ENCODE measurements at places on chromosomes 16 and 17.

GRCh38 chr17:82492643-82493225 is 26.8 kb upstream of the FOXK2 start:
- no peak for DNase-seq

DNA sequence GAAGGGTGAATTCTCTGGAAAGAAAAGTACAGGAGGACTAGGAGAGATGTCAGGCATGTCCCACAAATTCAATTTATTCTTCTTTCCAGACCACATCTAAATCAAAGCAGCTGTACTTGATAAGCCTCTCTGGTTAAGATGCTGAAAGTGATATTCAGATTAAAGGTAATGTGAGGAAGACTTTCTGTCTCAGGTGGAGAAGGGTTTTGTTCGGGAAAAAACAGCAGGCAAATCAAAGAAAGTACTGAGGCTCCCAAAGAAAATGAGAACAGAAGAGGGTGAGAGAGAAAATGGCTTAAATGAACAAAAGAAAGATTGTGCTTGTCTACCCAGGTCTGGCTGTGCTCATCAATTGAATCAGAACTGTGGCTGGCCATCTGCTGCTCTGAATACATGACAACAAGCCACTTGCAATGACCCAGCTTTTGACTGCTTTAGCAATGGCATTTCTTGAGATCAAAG is 55.6 kb downstream of the MMD start:
- DNase-seq = no peak

DNA sequence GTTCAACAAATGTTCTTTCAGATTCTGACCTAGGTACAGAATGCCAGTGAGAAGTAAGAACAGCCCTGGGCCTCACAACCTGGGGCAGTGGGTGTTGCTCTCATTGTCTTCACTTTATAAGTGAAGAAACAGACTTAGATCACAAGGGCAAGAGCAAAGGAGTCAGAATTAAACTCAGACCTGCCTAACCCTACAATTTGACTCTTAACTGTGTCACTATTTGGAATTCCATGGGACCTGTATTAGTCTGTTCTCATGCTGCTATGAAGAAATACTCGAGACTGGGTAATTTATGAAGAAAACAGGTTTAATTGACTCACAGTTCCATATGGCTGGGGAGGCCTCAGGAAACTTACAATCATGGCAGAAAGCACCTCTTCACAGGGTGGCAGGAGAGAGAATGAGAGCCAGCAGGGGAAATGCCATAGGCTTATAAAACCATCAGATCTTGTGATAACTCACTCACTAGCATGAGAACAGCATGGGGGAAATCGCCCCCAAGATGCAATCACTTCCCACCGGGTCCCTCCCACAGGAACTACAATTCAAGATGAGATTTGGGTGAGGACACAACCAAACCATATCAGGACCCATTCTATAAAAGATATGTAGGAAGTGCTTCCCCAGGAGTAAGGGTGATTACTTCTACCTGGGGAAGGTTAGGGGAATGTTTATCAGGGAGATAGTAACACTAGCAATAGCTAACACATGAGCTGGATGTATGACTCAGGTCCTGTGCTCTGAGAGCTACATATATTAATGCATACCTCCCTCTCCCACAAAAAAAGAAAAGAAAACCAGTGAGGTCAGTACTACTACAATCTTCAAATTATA is 270.1 kb downstream of the SOX9 start:
- DNase-seq = no peak

DNA sequence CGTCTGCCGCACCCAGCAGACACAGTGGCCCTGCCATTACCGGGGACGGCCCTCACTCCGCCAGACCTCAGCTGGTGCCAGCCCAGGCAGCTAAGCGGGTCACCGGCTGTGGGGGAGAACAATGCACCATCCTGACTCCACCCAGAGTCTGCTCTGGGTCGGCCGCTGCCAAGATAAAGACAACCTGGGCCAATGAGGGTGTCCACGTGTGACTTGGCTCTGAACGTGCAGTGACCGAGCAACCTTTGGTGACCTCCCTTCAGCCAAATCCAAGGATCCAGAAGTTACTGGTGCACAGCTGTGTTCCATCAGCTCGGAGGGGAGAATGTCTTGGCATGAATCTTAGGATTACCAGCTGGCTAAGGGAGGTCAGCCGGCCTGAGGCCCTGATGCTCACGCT is 155.9 kb downstream of the NTN1 start:
- no peak for DNase-seq

DNA sequence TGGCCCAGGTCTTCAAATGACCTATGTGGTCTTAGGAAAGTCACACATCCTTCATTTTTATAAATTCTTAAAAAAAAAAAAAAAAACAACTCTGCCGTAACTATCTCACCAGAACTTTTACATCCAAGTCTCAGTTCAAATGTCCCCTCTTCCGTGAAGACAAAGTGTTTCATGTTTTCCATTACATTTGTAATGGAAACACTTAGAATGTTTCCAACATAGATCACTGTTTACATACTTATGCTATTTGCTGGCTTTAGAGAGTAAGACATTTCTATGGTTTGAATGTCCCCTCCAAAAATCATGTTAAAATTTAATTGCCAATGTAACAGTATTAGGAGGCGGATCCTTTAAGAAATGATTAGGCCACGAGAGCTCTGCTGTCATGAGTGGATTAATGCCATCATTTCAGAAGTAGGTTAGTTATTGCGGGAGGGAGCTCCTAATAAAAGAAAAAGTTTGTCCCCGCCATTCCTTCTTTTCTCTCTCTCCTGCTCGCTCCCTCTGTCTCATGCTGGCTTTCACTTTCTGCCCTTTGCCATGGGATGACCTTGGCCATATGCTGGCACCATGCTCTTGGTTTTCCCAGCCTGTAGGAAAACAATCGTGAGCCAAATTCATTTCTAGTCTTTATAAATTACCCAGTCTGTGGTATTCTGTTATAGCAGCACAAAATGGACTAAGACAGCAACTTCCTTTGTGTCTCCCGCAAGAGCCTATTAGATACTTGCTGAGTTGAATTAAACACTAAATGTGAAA is 887.8 kb upstream of the SOX9 start:
- no peak for DNase-seq

DNA sequence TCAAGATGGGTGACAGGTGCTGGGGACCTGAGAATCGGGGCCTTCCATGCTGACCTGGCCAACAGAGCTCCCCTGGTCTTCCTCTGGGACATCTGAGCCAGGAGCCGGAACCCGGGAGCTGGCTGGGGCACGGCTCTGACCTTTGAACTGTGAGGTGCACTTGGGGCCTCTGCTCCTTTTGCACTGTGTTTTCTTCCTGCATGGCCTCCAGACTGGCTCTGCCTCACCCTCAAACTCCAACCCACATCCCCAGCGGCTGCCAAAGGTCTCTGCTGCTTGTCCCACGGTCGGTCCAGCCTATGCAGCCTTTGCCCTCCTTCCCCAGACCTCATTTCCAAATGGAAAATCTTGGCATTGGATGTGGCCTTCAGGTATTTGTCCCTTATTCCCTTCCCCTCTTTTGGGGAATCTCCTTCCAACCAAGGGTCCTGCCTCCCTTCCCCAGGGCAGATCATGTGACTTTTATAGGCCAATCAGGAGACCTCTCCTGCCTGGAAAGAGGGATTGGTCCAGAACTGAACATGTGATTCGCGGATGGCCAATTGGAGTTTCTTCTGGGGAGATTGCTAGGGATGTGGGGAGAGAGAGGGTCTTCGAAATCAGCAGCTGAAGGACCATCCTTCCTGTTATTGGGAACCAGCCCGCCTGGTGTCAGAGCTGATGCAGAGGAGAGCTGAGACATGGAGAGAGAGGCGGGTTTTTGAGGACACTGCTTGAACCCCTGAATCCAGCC is 117.9 kb downstream of the CYLD start:
- DNase-seq = no peak

DNA sequence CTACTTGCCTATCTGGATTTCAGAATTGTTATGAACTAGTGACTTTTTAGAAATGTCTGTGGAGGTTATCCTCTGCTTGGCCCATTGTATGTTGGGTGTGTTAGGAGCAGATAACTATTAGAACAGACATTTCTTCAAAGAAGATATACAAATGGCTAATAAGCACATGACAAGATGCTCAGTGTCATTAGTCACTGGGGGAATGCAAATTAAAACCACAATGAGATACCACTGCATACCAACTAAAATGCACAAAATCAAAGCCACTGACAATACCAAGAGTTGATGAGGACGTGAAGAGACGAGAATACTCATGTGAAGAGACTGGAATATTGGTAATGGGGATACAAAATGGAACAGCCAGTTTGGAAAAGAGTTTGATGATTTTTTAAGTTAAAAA is 39.2 kb downstream of the CEP112 start:
- DNase-seq = no peak

DNA sequence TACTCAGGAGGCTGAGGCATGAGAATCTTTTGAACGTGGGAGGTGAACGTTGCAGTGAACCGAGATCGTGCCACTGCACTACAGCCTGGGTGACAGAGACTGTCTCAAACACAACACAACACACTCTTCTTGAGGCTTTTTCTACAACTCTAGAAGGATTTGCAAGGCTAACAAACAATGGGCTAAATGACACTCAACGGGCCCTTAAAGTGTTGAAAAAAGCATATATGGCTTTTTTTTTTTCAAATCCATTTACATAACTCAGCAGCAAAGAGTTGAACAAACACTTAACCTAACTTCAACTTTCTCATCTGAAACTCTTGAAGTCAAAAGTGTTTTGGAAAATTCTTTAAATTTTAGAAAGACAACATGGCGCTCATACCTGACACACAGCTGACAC is 22.3 kb downstream of the CDR2 start:
- DNase-seq = no peak

DNA sequence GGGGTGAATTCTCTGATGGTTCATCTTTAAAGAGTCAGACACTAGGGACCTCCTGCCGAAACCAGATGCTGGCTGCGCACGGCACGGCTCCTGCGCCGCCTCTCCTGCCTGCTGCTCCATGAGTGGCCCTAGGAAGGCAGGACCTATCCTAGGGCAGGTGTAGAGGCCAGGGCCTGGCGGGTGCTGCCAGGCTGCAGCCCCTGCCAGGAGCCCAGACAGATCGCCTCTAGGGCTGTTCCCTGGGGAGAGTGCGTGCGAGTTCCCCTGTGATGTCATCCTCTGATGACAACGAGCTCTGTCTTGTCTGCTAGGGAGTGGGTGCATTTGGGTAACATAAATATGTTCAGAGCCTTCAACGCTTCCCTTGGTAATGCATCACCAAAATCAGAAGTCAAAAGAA is 23.9 kb downstream of the SLC38A10 start:
- DNase-seq = no peak

DNA sequence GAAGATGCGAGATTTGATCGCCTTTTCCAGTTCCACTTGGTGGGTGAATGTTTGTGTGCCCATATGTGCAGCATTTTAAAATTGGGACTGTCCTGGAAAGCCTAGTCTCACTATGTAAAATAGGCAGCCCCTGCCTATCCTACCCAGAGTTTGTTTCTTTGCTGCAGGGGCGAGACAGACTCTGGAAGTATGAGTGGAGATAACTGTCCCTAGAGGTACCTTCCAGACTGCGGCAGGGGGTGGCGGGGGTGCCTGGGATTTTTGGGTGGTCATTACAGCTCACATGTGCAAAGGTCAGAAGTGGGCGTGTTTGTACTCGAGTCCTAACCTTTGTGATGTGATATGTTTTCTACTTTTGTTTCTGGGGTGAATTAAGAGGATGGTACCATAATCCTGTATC is 36.6 kb downstream of the MPRIP start:
- no peak for DNase-seq

- DNase-seq = no peak
Observed at GRCh38 chr17:59375857-59376256, 44.4 kb downstream of the YPEL2 start.

DNA sequence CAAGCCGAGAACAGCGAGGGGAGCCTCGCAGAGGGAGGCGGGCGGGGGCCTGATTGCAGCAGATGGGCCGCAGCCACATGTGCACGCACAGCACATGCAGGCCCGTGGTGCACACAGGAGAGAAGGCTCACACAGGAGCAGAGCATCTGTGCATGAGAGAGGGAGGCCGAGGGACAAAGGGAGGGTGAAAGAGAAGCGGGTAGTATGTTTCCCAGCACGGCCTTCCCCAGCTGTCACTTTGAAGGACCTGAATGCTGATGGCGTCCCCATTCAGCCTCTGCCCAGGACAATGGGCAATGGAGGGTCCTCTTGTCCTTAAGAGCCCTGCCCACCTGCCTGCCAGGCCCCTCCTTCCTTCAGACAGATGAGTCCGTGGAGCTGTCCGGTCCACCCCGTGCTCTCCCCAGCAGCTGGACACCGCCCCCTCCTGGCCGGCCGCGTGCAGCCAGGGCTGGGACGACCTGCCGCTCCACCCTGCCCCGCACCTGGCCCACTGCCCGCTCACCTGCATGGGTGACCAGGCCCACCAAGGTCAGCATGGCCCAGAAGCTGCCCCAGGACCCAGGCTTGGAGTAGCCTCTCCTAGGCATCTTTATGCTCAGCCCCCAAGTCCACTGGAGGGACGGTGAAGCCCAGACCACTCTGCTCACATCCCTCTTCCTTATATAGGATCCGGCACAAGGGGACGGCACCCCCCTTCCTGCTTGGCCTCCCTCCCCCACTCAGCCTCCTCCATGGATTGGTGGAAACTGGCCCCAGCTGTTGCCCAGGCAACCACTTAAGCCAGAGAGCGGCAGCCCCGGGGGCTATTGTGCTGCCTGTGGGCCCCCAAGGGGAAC is at the start of gene BTBD17:
Gene BTBD17 (minus strand): TSS at position 639 of the 839 bp plus-strand sequence. CDS start 49 bp downstream, at position 590.
- DNase-seq = peak; percentile 38

DNA sequence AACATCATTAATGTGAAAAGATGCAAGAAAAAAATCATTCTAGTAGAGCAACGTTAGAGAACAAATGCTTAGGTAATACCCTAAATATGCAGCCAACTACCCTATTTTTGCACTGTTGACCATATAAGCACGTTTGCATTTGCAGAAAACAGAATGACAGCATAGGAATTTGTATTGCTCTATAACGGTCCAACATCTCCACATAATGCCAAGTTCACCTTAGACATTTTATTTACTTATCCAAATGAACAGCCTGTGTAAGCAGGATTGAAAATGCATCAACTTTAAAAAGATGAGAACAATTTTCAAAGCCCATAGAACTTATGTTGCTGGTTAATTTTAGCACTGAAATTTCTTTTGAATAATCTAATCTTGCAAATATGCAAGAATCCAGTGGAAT is 19.1 kb upstream of the RSL1D1 start:
- no peak for DNase-seq

DNA sequence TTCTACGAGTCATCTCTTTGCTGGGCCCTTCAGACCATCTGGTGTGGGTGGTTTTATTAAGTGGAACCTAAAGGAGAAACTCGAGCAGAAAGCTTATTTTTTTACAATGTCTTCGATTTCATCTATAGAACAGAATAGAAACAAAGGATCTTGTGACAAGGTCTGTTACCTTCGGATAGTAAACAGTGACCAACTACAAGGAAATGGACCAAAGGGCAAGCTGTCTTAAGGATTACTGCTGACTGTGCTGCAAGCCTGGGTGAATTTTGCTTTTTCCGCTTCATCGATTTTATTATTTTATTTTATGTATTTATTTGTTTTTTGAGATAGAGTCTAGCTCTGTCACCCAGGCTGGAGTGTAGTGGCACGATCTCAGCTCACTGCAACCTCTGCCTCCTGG is 348.9 kb upstream of the ERCC4 start:
- no peak for DNase-seq
